ENCODE measurements at places on chromosomes 2 and 18.

DNA sequence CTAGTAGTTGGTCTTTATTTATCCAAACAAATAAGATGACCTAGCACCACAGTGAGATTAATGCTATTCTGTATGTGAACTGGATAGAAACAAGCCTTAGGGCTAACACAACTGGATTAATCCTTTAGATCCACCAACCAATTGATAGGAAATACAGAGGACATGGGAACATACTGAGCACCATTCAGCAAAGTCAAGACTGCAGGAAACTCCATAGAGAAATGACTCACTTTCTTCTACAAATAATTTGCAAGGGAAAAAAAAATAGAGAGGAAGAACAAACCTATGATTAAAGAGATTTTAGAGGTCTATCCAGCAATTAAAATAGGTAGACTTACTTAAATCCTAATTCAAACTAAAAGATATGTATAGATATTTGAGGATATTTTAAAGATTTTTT is 23.9 kb downstream of the WDFY1 start:
- DNase-seq, result no peak

GRCh38 chr2:188770296-188770695 is 203.9 kb upstream of the COL3A1 start:
- no peak for DNase-seq

GRCh38 chr2:156784020-156784701 is 348.0 kb downstream of the GPD2 start:
- no peak for DNase-seq

DNA sequence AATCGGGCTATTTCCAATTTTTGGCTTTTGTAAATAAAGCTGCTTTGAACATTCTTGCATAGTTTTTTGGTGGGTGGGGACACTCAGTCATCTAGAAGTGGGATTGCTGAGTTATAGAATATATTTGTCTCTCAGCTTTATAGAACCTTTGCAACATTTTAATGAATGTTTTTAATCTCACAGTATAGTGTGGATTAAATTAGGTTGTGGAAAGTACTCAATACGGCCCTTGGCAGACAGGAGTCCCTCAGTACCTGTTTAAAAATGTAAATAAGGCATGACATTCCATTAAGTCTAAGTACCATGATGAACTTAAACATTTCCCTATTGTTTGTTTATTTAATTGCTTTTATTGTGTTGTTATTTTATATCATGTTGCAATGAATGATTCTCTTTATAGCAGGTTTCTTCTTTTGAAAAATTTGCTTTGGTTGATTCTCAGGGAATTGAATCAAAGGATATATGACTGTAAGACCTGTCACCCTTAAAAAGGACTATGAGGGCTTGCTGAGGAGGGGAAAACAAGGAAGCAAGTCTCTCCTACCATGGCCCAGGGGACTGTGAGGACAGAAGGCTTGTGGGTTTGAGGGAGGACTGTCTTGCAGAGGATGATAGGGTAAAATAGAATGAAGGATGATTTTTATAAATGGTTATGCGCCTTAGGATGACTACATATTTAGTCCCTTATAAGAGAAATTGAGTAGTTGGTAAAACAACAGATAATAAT is 165.1 kb downstream of the RPIA start:
- DNase-seq, result no peak

- DNase-seq, result no peak
These were observed 272.7 kb upstream of the DOK6 start for GRCh38 chr18:69127873-69128500.

Measured in stimulated activated CD4-positive, alpha-beta T cell treated with anti-CD3 and anti-CD28 coated beads, Interleukin-1b, Interleukin-23, amount 100 ng/mL, for 1 hour (primary cell).